ENCODE measurements at places on chromosomes 4 and X. TPM values are rescaled to one million over a fixed set of nuclear protein-coding genes. Genes with fewer than 3 reads are reported as not detected.

GRCh38 chr4:3035249-3035648 lies 39.1 kb downstream of the HTT-AS start:
- DNase-seq = no peak

DNA sequence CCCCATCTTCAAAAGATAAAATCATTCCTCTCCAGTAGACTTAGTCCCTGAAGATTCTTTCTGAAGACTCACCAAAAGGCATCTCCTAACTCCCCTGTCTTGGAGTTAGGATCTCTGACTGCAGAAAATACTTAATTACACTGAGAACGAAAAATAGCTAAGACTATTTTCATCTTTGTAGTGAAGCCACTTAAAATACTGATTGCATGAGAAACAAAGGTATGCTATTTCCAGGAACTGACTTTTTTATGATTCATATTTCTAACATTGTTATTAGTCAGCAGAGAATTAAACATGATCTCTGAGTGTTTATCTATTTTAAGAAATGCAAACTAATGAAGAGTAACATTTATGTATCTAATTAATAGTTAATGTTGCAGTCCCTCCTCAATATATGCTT lies 71.8 kb upstream of the NR3C2 start:
- DNase-seq = no peak

DNA sequence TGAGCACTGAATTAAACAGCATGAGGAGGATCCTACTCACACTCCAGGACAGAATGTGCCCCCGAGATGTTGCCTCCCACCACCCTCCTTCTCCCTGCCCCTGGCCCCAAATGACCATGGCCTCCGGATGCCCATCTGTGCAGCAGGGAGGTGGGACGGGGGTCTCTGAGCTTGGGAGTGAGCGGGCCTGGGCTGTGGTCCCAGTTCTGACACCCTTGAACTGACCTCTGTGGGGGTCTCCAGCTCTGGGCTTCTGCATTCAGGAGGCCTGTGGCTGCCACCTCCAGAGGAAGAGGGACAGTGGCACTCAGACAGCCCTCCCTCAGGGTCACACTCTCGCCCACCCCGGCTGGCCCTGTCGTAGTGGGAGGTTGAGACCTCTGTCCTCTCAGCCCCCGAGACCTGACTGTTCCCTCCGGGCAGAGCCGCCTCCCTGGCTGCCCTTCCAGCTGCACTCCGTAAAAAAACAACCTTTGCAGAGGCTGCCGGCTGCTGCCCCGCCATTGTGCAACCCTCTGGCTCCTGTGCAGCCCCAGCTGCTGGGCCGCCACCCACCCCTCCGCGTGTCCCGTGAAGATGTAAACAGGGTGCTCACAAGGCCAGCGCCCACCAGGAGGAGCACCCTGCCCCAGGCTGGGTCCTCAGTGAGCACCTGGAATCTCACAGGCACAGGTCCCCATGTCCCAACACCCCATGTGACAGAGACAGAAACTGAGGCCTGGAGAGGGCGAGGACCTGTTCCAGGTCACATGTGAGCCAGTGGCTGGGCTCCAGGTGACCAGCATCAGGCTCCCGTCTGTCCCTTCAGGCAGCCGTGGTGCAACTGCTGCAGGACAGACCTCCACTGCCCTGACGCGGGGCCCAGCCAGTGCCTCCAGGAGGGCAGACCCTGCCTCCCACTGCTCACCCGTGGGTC lies 39.6 kb downstream of the HTRA3 start:
- DNase-seq = peak; percentile 36

- peak; percentile 16 for DNase-seq
Measured at GRCh38 chr4:112817933-112818593, 181.1 kb downstream of the LARP7 start.

DNA sequence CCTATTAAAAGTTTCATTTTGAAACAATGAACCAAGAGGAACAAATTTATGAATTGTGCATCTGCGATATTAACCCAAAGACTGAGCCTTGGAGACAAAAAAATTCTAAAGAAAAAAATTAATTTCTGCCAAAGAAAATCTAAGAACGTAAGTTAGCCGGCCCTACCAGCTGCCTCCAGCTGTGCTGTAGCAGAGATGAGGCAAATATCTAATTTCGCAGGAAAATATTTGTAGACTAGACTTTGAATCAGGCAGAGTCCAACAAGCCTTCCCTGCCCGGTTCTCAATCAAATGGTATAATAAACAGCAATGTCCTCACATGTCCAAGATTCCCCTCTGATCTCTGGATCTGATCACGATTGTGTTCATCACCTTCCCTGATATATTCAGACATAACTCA lies 21.2 kb upstream of the SMIM20 start:
- no peak for DNase-seq

DNA sequence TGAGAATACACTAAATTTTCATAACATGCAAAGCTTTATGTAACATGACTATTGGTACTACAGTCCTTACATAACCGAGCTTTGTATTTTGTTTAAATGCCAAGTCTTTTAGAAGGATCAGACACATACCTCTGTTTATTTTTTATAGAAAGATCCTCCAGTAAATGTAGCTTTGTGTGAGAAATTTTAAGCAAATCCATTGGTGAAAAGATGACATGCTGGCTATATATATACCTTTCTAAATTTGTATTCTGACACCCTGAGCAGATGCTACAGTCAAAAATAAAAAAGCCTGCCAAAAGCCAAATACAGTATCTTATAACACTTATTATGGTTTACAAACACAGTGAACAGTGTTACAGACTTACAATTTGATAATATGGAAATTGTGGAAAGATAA lies at the start of gene YIPF7:
YIPF7 (minus strand) TSS at position 201 of the 400 bp plus-strand sequence. CDS start 1,525 bp downstream, outside the sequence.
- DNase-seq = no peak

UNC5C gene
- total RNA-seq = 2.6 TPM

SHROOM2 gene
- 13.1 TPM for total RNA-seq

CPE gene
- total RNA-seq = 39.6 TPM
